CD4-positive, alpha-beta T cell treated with Interleukin-21 for 1 hour (primary cell): ENCODE measurements at places on chromosomes 3 and 15.

- DNase-seq: no peak
Observed at GRCh38 chr3:126781889-126782491, 78.0 kb downstream of the CHCHD6 start.

GRCh38 chr15:90930861-90931574 lies 1.3 kb downstream of the HDDC3 start:
- no peak for DNase-seq

- no peak for DNase-seq
Observed at GRCh38 chr15:51727141-51727897, 10.1 kb downstream of the LYSMD2 start.

DNA sequence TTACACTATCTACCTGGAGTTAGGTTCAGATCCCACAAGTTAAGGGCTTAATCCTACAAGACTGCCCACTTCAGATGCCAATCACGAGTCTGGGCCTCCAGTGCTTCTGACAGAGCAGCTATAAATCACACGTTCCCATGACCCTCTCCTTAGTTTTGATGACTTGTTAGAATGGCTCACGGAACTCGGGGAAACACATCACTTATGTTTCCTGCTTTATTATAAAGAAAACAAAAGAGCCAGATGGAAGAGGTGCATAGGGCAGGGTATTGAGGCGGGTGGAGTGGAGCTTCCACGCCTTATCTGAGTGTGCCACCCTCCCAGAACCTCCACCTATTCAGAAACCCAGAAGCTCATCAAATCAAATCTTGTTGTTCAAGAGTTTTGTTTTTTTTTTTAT lies 170.8 kb downstream of the MOBP start:
- no peak for DNase-seq

DNA sequence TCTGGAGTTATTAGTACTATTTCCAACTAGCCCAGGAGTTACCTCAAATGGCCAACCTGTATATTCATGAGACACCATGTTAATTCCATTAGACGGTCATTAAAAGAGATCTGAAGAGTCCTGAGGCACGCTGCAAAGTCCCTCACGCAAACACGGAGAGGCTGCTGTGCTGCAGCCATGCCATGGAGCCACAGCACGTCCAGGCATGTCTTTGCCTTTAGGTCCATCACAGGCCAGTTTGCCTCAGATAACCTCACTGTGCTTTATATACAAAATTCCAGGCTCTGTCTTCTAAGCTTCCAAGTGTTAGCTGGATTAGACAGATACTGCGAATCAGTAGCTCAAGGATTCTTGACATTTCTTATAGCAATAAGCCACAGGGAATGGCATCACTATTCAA lies 9.8 kb upstream of the PLAAT1 start:
- no peak for DNase-seq
